ENCODE measurements at places on chromosomes 6 and 20.

DNA sequence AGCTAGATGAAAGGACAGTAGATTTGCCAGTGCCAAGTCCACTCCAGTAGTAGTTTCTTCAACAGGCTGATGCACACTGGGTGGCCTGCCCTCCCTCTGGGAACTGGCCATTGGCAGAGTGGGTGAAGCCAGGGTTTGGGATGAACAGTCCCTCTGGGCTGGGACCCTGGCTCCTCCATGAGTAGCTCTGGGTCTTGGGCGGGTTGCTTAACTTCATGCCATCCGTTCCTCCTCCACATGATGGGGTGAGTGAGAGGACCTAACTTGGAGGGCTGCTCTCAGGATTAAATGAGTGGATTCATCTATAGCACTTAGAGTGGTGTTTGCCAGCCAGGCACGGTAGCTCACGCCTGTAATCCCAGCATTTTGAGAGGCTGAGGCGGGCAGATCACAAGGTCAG is 47.2 kb downstream of the PLAGL2 start:
- no peak for DNase-seq

GRCh38 chr6:168624540-168624939 is 183.6 kb downstream of the SMOC2 start:
- DNase-seq: no peak

DNA sequence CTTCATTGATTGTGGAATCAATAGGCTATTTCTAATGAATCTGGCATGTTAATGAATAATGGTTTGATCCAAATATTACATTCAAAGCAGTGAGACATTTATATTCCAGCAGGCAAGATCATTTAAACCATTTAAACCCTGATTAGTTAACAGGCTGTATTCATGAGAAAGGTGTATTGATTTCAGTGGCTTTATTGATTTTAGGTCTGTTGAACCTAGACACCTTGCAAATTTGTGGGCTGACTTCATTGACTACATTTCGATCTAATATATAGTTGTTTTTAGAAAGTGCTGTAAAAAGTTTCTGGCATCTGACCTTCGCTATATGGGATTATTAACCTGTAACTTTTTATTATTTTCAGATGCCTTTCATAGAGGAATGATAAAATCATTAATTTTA is 900.1 kb upstream of the CITED2 start:
- DNase-seq: no peak

DNA sequence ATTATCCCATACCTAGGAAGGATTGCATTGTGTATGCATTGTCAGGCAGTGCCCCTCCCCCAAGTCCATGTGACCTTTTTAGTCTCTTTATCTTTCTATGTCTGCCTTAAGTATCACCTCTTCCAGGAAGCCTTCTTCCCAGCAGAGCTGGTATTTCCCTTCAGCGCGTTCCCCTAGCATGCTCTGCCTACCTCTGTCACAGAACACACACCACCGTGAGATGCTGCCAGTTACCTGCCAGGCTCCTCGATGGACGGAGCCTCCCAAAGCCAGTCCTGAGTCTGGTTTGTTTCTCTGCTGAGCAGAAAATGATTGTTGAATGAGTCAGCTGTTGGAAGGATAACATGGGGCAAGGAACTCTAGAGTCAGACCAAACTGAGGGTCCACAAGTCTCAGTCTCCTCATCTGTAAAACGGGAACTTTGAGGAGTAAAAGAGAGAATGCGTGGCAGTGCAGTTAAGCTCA is 11.3 kb upstream of the ZNF335 start:
- DNase-seq: no peak

- DNase-seq: no peak
Measured at GRCh38 chr6:159601211-159601610, 91.8 kb downstream of the SOD2 start.

DNA sequence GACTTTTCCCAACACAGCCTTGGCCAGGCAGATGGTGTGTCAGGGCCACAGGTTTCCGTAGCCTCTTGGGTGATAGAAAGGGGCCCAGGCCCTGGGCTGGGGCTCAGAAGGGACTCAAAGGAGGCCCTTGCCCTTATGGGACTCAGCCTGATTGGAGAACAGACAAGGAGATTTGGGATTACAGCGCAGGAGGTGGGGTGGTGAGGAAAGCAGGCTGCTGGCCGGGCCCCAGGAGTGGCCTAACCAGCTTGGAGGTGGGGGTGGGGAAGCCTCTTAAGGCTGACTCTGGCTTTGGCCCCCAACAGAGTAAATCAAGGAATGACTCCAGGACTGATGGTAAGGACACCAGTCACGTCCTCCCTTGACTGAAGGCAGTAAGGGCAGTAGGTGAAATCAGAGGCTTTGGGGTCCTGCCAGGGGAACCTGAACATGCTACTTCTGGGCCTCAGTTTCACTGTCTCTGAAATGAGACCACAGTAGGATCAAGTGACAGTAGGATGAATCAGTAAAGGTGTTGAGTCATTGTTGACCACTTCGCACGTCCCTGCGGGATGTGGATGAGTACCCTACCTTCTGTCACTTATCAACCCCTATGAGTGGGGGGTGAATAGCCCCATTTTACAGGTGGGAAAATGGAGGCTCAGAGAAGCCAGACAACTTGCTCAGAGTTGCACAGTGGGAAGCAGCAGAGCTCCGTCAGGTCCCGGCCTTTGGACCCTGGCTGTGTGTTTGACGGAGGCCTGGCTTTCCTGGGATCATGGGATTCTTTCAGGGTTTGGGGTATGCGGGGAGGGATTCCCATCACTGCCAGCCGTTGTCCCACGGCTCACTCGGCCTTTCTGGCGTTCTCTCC is 4.5 kb downstream of the SNAI1 start:
- DNase-seq: no peak

DNA sequence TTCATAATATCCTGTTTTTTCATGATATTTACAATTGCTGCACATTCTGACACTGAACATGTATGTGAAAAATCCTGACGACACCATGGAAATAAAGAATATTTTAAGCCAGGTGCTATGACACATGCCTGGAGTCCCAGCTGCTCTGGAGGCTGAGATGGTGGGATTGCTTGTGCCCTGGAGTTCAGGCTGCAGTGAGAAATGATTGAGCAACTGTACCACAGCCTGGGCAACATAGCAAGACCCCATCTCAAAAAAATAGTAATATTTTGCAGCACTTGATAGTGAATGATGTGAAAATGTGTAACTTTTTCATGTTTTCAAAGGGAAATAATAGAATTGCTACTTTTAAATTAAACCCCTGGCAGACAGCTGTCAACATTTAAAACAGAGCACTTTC is 137.1 kb downstream of the ADGRG6 start:
- DNase-seq: no peak

GRCh38 chr6:151236668-151237401 is 2.9 kb upstream of the AKAP12 start:
- no peak for DNase-seq
